Fibroblast of the conjunctiva (primary cell): ENCODE measurements at places on chromosomes 12 and 14.

DNA sequence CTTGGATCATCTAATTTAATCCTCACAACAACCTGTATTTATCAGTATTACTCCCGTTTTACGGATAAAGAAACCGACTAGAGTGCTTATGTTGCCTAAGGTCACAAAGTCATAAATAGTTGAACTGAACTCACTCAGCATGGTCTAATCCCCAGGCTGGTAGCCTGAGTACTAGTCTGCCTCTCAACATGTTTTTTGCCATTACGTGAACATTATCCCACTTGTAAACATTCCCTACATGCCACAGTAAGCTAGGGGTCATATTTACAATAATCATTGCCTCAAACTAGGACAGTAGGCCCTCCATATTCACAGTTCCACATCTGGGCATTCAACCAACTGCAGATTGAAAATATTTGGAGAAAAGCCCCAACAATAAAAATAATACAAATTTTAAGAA is 12.1 kb downstream of the SNRPF start:
- DNase-seq, result no peak

- DNase-seq, result no peak
Observed at GRCh38 chr12:132305991-132306884, 23.2 kb downstream of the GALNT9 start.

DNA sequence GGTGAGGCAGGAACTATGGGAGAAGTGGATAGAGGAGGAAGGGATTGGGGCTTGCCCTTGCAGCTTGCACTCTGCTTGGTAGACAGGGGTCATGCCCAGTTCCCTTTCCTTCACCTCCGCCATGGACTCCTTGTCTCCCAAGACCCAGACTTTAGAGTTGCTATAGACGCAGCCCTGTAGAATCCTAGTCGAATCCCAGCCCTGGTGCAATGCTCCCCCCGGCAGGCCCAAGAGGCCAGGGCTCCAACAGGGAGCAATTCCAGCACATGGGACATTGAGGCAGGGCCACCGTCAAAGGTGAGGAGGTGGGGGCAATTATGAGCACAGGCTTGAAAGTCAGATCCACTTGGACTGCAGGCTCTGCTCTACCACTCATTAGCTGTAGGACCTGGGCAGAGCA is 29.5 kb upstream of the BCDIN3D start:
- no peak for DNase-seq

GRCh38 chr12:42156232-42156631 is 11.6 kb upstream of the GXYLT1 start:
- DNase-seq, result no peak

- no peak for DNase-seq
Observed at GRCh38 chr14:79961197-79961596, 250.1 kb downstream of the DIO2 start.

DNA sequence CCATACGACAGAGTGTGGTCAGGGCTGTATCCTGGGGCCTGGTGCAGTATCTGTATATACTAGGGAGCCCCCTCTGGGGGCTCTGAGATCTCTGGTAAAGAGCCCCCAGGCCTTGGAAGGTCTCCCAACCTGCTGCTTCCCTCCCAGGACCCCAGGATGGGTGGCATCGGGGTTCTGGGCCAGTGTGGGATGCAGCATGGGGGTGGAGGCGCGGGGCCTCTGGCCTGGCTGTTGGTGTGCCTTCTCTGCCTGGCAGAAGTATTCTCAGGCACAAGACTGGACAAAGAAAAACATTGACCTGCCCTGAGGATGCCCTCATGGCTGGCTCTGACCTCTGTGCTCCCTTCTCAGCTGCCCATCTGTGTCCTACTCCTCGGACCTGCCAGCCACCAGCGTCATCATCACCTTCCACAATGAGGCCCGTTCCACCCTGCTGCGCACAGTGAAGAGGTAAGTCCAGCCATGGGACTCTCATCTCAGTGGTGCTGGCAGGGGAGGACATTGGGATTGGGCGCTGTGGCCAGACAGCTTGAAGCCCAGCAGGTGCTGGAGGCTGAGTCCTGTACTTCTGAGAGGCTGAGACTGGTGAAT is 64.5 kb downstream of the GALNT16 start:
- no peak for DNase-seq

DNA sequence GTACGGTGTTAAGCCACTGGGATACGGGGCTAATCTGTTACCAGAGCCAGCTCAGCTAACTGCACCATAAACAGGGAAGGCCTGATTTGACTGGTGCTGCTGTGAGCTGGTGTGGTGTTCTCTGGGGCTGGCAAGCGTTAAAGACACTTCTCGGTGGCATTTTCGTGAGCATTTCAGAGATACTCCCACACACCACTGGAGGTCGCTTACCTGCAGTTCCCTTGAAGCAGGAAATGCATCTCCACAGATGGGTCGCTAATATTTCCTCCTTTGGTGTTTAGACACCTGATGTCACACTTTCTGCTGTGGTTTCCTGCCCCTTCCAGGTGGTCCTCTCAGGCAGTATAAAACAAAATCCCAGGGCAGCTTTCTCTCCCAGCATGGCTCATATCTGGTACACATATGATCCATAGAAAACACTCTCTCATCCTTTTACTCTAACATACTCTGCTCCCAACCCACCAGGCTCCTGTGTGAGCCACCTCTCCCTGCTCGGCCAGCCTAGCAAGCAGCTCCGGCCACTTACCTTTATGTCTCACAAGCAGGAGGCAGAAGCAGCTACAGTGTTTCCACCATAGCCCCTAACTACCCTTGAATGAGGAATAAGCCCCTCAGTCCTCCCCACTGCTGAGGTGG is 129.9 kb upstream of the GRIN2B start:
- DNase-seq, result no peak

- no peak for DNase-seq
Observed at GRCh38 chr12:41605545-41606305, 417.6 kb downstream of the PDZRN4 start.

DNA sequence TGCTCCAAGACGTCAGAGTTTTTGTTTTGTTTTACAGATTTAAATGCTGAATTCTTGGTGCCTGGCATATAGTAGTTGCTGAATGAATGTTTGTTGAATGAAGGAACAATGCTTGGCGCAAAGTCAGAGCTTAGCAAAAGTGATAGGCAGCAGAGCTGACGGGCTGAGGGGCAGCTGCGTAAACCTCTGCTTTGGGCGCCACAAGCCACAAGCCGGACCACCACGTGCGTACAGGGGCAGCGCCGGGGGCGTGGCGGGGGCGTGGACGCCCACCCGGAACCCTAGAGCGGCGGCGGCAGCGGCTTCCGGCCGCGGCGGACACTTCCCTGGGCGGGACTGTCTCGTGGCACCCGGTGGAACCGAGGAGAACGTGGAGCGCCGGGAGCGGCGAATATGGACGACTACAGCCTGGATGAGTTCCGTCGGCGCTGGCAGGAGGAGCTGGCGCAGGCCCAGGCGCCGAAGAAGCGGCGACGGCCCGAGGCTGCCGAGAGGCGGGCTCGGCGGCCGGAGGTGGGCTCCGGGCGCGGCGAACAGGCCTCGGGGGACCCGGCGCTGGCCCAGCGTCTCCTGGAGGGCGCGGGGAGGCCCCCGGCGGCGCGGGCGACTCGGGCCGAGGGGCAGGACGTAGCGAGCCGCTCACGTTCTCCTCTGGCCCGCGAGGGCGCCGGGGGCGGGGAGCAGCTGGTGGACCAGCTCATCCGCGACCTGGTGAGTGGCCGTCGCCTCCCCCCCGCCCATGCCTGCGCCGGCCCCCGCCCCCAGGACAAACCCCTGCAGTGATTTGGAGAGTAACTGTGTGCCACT is at the start of gene FBXW8:
Gene FBXW8 (plus strand): TSS at position 306 of the 807 bp plus-strand sequence. CDS start 88 bp downstream, at position 394.
- peak; percentile 22 for DNase-seq

GRCh38 chr14:72883961-72884360 is 9.9 kb downstream of the DPF3 start:
- DNase-seq, result no peak

GRCh38 chr12:91202390-91202789 is 19.8 kb upstream of the DCN start:
- no peak for DNase-seq

GRCh38 chr12:122834104-122834920 is 945 bp upstream of the HIP1R start:
- DNase-seq, result peak; percentile 51

- no peak for DNase-seq
Observed at GRCh38 chr12:42812871-42813270, 223.3 kb upstream of the PRICKLE1 start.

DNA sequence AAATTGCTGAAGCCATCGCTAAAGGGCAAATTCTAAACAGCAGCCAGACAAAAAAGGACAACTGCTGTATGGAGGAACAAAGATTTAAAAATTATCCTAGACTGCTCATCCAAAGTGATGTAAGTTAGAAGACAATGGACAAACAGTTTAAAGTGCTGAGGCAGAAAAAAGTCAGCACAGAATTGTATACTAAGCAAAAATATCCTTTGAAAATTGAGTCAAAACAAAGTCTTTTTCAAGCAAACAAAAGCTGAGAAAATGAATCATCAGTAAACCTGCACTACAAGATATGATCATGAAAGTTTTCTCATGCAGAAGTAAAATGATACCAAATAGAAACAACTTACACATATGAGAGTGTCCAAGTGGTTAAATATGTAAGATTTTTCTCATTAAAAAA is 43.6 kb downstream of the EML5 start:
- no peak for DNase-seq

DNA sequence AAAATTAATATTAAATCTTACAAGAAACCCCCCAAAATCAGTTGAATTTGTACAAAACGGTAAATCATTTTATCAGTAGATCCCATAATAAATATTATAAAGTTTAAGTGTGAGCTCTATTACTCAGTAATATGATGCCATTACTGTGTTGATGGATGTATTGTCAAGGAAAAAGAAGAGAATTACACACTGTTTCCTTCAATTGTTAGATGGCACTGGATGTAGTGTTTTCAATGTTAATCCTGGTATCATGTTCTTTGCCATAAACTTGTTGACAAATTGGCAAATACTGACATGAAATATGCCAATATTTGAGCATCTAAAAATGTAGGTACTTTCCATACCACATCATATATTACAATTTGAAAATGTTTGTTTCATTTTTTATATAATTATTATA is 101.6 kb downstream of the NTS start:
- DNase-seq, result no peak

DNA sequence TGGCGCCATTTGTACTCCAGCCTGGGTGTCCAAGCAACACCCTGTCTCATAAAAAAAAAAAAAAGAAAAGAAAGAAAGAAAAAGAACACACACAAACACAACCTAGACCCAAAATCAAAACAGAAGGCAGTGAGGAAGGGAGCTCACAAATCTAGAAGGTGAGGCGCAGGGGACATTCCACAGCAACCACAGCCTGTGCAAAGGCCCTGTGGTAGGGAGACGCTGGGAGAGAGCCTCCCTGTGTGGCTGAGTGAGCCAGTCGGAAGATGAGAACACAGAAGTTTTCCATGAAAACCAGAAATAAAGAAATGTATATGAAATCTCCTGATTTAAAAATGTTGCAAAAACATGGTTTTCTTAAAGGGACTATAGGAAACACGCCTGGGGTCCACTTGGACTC is 44.6 kb downstream of the SCARB1 start:
- no peak for DNase-seq

- no peak for DNase-seq
Observed at GRCh38 chr14:21703357-21704326, 30.0 kb upstream of the OR4E1 start.

GRCh38 chr12:42498549-42499247 is 90.8 kb downstream of the PRICKLE1 start:
- DNase-seq, result no peak

DNA sequence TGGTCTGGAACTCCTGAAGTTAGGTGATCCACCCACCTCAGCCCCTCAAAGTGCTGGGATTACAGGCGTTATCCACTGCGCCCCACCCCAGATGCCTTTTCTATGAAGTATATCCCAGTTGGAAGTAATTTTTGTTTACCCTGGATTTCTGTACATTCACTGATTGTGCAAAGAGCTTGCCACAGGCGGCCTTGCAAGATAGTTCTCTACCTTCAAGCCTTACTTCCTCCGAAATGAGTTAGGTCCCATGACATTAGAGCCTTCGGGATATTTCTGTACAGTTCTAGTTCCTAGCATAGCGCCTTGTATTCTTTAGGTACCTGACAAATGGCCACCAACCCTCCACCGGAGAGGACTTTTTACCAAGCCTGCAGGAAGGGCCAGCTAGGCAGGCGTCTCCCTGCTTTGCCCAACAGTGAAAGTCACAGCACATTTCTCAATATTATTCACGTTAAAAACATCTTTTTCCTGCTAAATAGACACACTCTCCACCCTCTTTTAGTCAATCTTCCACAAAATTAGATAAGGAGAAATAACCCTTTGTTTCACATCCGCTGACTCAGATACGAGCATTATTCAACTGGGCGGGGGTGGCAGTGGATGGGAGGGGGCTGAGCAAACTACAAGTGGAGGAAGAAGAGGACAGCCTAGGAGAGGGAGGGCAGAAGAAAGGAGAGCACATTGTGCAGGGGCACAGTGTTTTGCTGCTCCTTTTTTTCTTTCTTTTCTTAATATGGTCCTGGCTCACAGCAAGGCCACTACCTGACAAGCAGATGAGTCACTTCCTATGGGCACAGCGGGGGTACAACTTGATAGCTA is 40.0 kb upstream of the CAPRIN2 start:
- no peak for DNase-seq

DNA sequence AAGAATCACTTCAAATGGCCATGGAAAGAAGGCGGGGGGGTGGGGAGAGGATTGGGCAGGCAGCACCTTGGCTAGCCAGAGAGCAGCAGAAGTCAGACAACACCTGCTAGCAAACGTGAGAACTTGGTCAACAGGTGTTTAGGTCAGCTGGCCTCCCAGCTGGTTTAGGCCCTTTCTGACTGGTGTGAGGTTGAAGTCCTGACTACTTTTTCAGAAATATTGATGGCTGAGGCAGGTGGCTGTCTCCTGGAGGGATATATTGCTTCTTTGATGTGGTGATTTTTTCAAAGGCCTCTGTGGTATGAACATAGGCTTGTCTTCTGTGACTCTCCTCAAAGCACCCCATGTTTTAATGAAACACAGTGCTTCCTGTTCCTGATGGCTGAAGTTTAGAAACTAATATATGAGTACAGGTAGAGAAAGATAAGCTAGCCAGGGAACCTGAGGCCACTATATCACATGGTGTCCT is 238.2 kb upstream of the SSTR1 start:
- DNase-seq, result no peak

DNA sequence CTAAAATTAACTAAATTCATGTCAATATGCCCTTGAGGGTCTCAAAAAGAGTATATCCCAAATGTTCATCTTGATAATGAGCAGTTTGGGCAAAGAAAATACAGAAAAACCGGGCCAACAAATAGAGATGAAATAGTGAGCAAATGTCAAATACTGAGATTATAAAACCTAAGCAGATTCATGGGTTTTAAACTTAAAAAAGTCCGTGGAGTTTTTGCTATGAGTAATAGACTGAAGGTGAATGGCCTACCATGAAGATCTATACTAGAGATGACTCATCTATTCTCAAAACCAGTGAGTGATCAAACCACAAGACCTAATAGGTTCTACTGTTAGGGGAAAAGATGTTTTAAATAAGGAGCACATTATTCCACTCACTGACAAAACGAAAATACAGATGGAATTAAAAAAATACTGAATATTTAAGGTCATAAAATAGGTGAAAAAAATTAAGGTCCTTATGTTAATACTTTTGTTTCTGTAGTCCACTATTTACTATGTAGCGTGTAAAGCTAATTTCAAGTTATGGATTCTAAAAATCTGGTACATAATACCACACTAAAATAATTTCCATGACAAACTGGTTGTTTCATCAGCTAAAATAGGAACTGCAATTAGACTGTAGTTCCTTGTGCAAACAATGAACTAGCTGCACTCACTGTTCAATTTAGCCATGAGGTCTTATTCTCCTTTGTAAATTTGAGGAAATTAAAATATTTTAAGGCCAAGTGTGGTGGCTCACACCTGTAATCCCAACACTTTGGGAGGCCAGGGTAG is 5.0 kb downstream of the HNRNPC start:
- DNase-seq, result peak; percentile 60
